Activated T-helper 2 cell treated with anti-CD3 and anti-CD28 coated beads, Interferon-gamma antibody, Interleukin-2, Interleukin-4, amounts not matched to agents 10 μg/mL and 5 μg/mL and 100 μg/mL, durations not matched to agents 14 hours and 24 hours and 36 hours (primary cell): ENCODE measurements at places on chromosomes 7 and 10. TPM values are rescaled to one million over a fixed set of nuclear protein-coding genes. Genes with fewer than 3 reads are reported as not detected.

Gene OR2A1
- not detected in 2 replicates for total RNA-seq

Gene TMEM196
- total RNA-seq = not detected in 2 replicates

Gene FGFR2
- not detected in 2 replicates for total RNA-seq

Gene PRSS37
- not detected in 2 replicates for total RNA-seq

Gene CLDN4
- total RNA-seq = not detected in 2 replicates

GRCh38 chr10:132311338-132311939, 3.7 kb upstream of the STK32C start:
- no peak overlapping the region for H3K4me3 ChIP-seq
- no peak for DNase-seq
- H3K4me1 ChIP-seq = peaks cover 4% of the 10 kb centered on the region
- H3K27ac ChIP-seq = no peak overlapping the region

GRCh38 chr7:99975782-99976521, at the start of gene AZGP1:
Gene AZGP1 (minus strand): TSS chr7:99976031. CDS start chr7:99976020, 11 bp downstream.
- H3K36me3 ChIP-seq = no peaks in the 10 kb centered on the region
- peaks cover 9% of the 10 kb centered on the region for H3K27me3 ChIP-seq
- H3K4me1 ChIP-seq = no peaks in the 10 kb centered on the region

GRCh38 chr7:6221340-6222319, 50.8 kb downstream of the CYTH3 start:
- peak overlapping the region; percentile 43 for H3K27ac ChIP-seq
- H3K27me3 ChIP-seq = peaks cover 45% of the 10 kb centered on the region
- peaks cover 9% of the 10 kb centered on the region for H3K4me1 ChIP-seq
- H3K36me3 ChIP-seq = no peaks in the 10 kb centered on the region
- H3K4me3 ChIP-seq = no peak overlapping the region
- peak; percentile 15 for DNase-seq

DNA sequence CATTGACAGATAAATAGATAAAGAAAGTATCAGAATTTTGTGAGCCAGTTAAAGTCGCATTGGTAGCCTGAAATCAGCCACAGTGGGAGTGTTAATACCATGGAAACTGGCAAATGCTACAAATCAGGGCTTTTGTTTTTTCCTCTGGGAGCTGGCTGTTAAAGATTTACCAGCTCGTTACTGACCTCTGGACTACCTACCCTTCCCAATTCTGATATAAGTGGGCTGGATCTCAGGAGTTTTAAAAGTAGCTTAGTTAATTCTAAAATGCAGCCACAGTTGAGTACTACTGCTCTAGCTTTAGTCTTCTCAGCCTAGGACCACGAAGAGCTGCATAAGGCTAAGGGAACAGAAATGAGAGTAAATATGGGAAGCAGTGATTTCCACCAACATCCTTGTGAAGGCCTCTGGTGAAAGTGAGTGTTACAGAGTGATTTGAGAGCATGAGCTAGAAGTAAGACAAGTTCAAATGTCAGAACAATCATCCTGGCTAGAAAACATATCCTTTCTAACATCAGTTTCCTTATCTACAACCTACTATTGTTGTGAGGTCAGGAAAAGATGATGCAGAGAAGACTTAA, 53.2 kb downstream of the A1CF start:
- H3K4me1 ChIP-seq = peaks cover 2% of the 10 kb centered on the region
- no peaks in the 10 kb centered on the region for H3K36me3 ChIP-seq
- no peak overlapping the region for H3K27ac ChIP-seq
- no peak overlapping the region for H3K4me3 ChIP-seq

DNA sequence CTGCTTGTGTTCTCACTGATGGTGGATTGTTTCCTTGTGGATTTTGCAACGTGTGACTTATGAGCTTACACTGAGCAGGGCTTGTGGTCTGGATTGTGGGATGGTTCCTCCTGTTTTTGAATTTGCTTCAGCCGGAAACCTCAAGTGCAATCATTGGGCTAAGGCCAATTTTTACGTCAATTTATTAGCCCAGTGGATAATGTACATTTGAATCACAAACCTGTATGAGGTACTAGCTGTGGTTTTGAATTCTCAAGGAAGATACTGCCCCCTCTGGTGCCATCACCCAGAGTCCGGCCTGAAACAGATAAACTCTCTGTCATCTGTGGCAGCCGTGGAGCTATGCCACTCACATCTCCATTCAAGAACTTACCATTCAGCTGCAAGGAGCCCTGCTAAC, 7.3 kb upstream of the ZNF777 start:
- no peak overlapping the region for H3K4me3 ChIP-seq
- peaks cover 15% of the 10 kb centered on the region for H3K27me3 ChIP-seq
- H3K36me3 ChIP-seq = peaks cover 31% of the 10 kb centered on the region
- DNase-seq = no peak
- H3K27ac ChIP-seq = no peak overlapping the region

DNA sequence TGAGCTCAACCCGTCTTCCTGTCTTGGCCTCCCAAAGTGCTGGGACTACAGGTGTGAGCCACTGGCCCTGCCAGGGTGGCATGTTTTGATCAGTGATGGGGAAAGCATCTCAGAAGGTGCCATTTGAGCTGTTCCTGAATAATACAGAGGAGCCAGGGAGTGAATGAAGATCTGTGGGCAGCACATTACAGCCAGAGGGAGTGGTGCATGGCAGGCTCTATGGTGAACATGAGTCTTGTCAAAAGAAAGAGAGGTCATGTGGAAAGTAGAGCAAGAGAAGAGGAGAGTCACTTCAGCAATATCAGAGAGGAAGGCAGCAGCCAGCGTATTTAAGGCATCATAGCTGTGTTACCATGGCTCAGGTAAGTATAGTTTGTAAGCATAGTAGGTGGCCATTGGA, 275.7 kb upstream of the LRGUK start:
- DNase-seq = no peak
- no peaks in the 10 kb centered on the region for H3K36me3 ChIP-seq
- no peak overlapping the region for H3K4me3 ChIP-seq

DNA sequence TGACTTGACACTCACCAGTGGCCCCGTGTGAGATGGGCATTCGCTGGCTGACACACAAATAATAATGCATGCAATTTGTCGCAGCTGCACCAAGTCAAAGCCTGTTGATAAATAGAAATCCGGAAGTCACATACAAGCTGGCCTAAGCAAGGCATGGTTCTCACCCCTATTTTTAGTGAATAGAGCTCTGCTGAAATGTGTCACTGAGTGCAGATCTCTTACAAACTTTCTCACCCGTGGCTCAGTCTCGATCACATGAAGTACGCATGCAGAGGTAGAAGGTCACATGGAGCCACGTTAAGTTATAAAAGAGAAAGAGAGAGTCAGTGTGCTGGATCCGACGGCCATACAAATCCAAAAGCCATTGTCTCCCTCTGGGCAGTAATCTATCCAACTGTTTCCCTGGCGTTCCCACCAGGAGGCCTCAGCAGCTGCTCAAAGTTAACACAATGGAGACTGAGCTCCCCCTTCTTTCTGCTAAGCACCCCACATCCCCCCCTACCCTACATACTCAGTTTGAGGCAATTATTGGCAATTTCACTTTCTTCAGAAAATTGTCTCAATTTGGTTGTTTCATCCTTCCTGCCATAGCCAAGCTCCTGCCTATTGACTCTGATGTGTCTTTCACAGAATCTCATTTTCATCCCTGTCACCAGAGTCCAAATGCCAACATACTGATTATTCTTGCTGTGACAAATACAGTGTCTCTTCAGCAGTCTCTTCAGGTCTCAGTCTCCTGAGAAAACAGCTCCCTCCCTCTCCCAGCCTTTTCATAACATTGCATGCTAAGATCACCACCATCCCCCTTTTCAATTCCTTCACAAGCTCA, 473.3 kb upstream of the NRP1 start:
- DNase-seq = no peak
- no peak overlapping the region for H3K27ac ChIP-seq
- H3K27me3 ChIP-seq = no peaks in the 10 kb centered on the region
- no peaks in the 10 kb centered on the region for H3K36me3 ChIP-seq
- H3K4me3 ChIP-seq = no peak overlapping the region

GRCh38 chr7:1432411-1433082, 26.7 kb downstream of the MICALL2 start:
- no peaks in the 10 kb centered on the region for H3K36me3 ChIP-seq
- peak; percentile 51 for DNase-seq
- H3K4me1 ChIP-seq = peaks cover 2% of the 10 kb centered on the region
- no peak overlapping the region for H3K4me3 ChIP-seq
- H3K27ac ChIP-seq = no peak overlapping the region

- no peaks in the 10 kb centered on the region for H3K4me1 ChIP-seq
- H3K4me3 ChIP-seq = no peak overlapping the region
- H3K27me3 ChIP-seq = peaks cover 31% of the 10 kb centered on the region
- H3K36me3 ChIP-seq = no peaks in the 10 kb centered on the region
These were observed 69.4 kb upstream of the EN2 start for GRCh38 chr7:155388561-155388960.

DNA sequence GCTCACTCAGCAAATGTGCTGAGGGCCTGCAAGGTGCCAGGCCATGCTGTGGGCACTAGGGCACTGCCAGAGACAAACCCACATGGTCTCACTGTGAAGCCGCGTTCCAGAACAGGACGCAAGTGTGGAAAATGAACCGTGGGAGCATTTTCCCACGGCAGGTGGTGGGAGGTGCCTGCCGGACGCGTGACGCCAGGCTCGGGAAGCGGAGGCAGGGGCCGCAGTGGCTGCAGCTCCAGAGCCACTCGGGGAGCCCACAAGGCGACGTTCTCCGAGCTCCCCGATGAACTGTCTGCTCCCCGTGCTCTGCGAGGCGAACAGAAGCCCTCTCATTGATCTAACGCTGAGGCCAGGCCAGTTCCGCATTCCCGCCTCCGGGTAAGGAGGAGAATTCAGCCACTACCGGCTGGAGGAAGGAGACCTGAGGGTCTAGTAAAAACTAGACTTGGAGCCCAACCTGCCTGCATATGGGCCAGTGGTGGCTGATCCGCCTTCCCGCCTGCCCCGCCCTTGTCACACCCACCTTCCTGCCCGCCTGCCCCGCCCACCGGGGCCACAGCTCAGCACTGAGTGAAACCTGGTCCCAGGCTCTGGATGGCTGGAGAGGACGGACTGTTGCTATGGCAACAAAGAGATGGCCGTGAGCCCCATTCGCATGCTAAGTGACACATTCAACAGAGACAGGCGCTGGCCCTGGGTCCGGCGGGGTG, 13.1 kb downstream of the ADGRA1 start:
- no peaks in the 10 kb centered on the region for H3K4me1 ChIP-seq
- H3K27ac ChIP-seq = no peak overlapping the region
- DNase-seq = peak; percentile 25
- no peaks in the 10 kb centered on the region for H3K36me3 ChIP-seq
